ENCODE measurements at places on chromosomes 2 and 18. TPM values are rescaled to one million over a fixed set of nuclear protein-coding genes. Genes with fewer than 3 reads are reported as not detected.

DNA sequence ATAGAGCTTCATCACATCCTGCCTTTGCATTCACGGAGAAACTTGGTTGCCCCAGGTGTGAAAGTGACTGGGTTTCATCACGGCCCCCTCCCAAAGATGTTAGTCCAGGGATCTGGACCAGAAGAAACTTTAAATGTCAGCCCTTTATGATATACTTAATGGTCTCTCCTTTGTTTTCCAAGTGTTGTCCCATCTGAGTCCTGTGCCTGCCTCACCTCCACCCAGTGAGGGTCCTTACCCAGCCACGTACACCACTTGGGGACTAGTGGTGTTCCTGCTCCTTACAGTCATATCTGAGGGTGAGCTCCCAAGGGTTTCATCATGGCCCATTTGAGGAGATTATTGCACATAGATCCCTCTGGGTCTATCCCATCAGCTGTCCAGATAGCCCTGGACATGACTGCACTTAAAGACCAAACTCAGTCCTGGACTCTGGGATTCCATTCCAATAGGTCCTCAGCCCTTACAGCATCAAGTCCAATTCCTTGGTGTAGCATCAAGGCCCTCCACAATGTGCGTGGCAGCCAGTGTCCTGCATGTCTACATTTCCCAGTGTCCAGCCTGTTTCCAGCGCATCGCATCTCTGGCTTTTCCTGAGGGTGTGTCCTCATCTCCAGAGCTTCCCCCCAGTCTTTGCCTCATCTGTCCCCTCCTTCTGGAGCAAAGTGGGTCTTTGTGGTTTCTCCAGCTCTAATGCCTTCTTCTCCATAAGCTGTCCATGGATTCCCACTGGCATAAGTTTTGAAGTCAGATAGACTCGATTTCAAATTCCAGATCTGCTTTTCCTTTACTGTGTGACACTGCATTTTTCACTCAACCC, 351.6 kb downstream of the MYCN start:
- no peak overlapping the region for H3K27ac ChIP-seq
- H3K4me1 ChIP-seq, result no peaks in the 10 kb centered on the region
- no peak for DNase-seq
- H3K36me3 ChIP-seq, result no peaks in the 10 kb centered on the region
- no peak overlapping the region for H3K4me3 ChIP-seq
- no peaks in the 10 kb centered on the region for H3K27me3 ChIP-seq

DNA sequence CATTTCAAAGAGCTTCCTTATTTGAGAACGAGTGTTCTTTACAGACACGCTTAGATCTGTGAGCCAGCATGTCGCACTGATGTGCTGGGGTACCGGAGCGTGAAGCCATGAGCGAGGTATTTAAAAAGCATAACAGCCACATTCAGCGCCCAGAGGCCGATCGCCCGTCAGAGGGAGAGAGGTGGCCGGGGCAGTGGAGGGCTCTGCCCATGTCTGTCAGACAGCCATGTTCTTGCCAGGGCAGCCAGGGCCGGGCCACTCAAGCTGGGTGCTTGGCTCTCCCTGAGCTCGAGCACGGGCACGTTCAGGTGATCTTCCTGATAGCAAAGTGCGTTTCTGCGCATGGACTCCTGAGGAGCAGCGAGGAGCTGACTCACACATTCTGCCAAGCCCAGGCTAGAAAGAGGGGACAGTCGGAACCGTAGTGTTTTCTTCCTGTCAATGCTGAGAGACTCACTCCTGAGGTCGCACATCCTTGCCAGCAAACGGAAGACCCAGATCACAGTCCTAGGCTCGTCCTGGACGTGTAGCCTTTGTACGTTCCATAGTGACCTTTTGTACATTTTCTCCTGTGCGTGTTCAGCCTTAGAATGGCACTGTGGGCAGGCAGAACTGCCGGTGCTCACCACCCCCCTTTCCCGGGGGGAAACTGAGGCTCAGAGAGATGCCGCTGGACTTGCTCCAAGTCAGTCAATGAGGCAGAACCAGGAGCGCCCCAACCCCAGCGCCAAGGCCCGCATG, 100.7 kb downstream of the NFATC1 start:
- peaks cover 8% of the 10 kb centered on the region for H3K4me1 ChIP-seq
- H3K4me3 ChIP-seq, result no peak overlapping the region
- no peak for DNase-seq

DNA sequence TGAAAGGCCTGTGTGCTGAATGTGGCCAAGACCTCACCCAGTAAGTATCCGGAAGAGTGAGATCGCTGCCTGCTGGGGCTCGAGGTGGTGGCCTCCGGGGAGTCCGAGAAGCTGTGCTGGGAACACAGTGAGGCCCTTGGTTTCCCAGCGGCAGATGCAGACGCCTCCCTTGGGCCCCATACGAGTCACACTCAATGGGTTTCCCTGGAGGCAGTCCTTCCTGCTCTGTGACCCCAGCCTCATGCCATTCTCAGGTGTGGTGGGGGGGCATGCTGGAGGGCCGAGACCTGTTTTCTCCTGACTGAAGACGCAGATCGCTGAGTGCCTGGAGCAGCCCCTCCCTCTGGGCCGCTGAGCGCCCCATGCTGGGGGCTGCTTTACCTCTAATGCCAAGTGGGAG, 15.7 kb downstream of the CTDP1 start:
- H3K27me3 ChIP-seq, result no peaks in the 10 kb centered on the region
- peaks cover 29% of the 10 kb centered on the region for H3K36me3 ChIP-seq
- no peak overlapping the region for H3K27ac ChIP-seq

DNA sequence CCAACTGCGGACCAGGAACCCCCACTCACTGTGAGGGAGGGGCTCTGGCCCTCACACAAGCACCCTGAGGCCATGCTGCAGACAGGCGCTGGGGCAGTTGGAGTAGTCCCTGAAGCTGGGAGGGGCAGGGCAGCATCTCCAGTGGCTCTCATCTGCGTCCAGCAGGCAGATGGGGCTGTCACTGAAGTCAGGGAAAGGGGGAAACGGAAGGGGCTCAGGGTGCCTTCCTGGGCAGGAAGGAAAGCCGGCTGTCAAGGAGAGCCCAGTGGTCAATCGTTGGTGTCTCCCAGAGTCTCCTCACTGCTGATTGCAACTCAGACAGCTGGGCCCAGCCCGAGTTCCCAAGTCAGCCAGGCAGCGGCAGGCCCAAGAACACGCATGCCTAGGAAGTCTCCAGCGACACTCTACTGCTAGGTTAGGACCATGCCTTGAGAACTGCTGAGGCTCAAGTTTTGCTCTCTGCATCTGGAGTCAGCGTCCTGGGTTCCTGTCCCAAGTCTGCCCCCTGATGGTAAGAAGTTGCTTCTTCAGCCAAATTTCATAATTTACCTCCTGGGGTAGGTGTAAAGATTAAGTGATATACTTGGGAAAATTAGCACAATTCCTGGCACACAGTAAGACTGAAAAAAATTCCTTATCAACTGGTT, 27.4 kb upstream of the NMUR1 start:
- peak; percentile 81 for DNase-seq
- H3K4me3 ChIP-seq, result no peak overlapping the region
- H3K27ac ChIP-seq, result no peak overlapping the region
- H3K27me3 ChIP-seq, result no peaks in the 10 kb centered on the region
- peaks cover 15% of the 10 kb centered on the region for H3K4me1 ChIP-seq

DNA sequence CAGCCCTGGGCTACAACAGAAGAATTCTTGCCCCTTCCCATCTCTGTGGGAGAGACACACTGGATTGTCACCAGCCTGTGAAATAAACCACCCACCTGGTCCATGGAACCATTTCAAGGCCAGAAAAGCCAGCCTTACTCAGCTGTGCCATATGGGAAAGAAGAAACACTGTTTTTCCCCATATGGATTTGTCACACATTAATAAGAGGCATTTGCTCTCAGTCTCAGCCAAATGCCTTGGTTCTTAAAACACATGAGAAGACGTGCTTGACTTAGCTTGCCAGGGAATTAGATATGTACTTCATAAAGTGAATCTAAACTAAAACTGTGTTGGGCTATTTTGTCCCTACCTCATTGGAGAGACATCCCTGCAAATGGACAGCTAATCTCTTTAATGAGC, 308.6 kb upstream of the TNP1 start:
- H3K27ac ChIP-seq, result no peak overlapping the region
- H3K36me3 ChIP-seq, result no peaks in the 10 kb centered on the region
- H3K27me3 ChIP-seq, result no peaks in the 10 kb centered on the region

- no peaks in the 10 kb centered on the region for H3K27me3 ChIP-seq
- H3K27ac ChIP-seq, result no peak overlapping the region
- no peak for DNase-seq
These were observed 16.3 kb upstream of the RMND5A start for GRCh38 chr2:86703704-86704361.

GRCh38 chr18:47260924-47261701, 9.7 kb upstream of the SKOR2 start:
- no peak for DNase-seq
- no peak overlapping the region for H3K27ac ChIP-seq
- no peaks in the 10 kb centered on the region for H3K4me1 ChIP-seq
- H3K27me3 ChIP-seq, result peaks cover 9% of the 10 kb centered on the region
- no peaks in the 10 kb centered on the region for H3K36me3 ChIP-seq
- H3K4me3 ChIP-seq, result no peak overlapping the region

GRCh38 chr2:4101936-4102335, 398.6 kb downstream of the DCDC2C start:
- DNase-seq, result no peak
- H3K4me1 ChIP-seq, result no peaks in the 10 kb centered on the region
- no peaks in the 10 kb centered on the region for H3K36me3 ChIP-seq
- no peak overlapping the region for H3K27ac ChIP-seq
- H3K4me3 ChIP-seq, result no peak overlapping the region
- no peaks in the 10 kb centered on the region for H3K27me3 ChIP-seq

GRCh38 chr18:50973367-50974126, 5.7 kb downstream of the ELAC1 start:
- no peak for DNase-seq
- H3K36me3 ChIP-seq, result peaks cover 13% of the 10 kb centered on the region
- no peak overlapping the region for H3K4me3 ChIP-seq
- H3K27ac ChIP-seq, result no peak overlapping the region

- no peaks in the 10 kb centered on the region for H3K36me3 ChIP-seq
- no peaks in the 10 kb centered on the region for H3K27me3 ChIP-seq
- no peaks in the 10 kb centered on the region for H3K4me1 ChIP-seq
These were observed 101.1 kb downstream of the TWIST2 start for GRCh38 chr2:238948765-238949641.

DNA sequence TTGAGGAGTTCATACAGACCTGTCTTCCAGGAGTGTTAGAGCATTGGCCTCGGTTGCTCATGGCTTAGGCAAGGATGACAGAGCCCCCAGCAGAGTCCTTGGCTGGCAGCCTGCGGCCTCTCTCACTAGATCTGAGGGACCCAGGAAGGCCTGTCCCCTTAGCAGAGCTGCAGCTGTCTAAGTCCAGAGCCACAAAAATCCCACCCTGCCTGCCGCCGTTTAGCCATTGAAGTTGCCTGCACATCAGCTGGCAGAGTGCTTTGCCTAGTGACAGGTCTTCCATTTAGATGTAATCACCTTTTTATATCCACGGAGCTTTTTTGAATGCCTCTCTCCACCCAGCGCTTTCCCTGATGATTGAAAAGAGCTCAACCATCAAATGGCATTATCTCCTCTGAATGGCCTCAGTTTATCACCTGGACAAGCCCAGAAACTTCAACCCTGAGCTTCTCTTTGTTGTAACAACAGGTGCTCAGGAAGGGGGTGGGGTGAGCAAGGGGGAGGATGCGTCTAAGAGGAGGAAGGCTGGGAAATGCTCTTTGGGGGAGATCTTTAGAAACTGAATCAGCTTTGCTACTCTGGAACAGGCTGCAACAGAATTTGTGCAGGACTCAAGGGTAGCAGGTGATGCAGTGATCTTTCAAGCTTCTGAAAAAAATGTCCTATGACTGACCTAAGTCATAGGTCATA, 71.9 kb downstream of the TNP1 start:
- no peak for DNase-seq
- H3K4me3 ChIP-seq, result no peak overlapping the region
- H3K4me1 ChIP-seq, result no peaks in the 10 kb centered on the region
- H3K27ac ChIP-seq, result no peak overlapping the region

- no peak overlapping the region for H3K27ac ChIP-seq
- no peak overlapping the region for H3K4me3 ChIP-seq
- no peaks in the 10 kb centered on the region for H3K36me3 ChIP-seq
- no peak for DNase-seq
- H3K27me3 ChIP-seq, result no peaks in the 10 kb centered on the region
- no peaks in the 10 kb centered on the region for H3K4me1 ChIP-seq
These were observed 123.5 kb downstream of the PLEKHM3 start for GRCh38 chr2:207901829-207902228.

DNA sequence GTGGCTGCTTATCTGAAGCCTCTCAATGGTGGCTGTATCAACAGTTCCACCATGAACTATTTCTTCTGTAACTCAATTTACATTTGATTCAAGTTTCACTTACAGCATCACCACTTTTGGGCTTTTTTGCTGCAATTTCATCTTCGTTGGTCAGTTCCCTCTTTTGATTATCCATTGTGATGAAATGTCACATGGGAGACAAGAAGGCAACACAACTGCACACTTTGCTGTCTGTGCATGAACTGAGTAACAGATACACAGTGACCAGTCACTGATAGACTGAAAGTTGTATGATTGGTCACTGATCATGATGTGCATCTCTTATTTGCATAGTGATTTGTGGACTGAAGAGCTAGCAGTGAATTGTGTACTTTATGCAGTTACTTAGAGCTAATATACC, 130.7 kb upstream of the RNF152 start:
- DNase-seq, result no peak
- H3K4me3 ChIP-seq, result no peak overlapping the region
- H3K27me3 ChIP-seq, result no peaks in the 10 kb centered on the region
- H3K27ac ChIP-seq, result no peak overlapping the region

DNA sequence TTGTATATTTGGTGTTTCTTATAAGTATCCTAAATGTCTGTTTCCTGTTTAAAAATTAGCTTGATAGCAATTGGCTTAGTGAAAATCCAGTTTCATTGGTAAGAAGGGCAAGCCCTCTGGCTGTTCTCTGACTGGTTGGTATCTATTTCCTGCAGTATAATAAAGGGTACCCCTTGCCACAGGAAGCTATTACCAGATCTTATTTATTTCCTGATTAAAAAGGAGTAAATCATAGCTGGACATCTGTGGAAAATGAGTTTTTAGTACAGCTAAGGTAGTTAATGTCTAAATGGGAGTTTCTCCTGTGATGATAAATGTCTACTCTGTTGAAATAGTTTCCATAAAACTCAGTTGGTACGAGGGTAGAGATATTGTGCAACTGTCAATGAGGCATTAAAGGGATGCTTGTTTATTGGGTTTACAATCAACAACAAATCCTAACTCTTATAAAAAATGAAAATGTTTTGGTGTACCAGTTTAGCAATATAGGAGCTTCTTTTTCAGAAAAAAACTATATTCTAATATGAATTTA, 58.7 kb downstream of the FASTKD2 start:
- H3K27me3 ChIP-seq, result no peaks in the 10 kb centered on the region
- H3K4me1 ChIP-seq, result no peaks in the 10 kb centered on the region
- no peak for DNase-seq
- H3K27ac ChIP-seq, result no peak overlapping the region
- no peaks in the 10 kb centered on the region for H3K36me3 ChIP-seq

The CD207 gene
- not detected for total RNA-seq

The ASIC4 gene
- not detected for total RNA-seq

The REL gene
- total RNA-seq, result 47.6 TPM

The SFTPB gene
- total RNA-seq, result not detected

The FBXO36 gene
- 0.74 TPM for total RNA-seq

The SERPINB3 gene
- not detected for total RNA-seq

The CERKL gene
- not detected for total RNA-seq
